Fibroblast of upper back skin (primary cell): ENCODE measurements at places on chromosomes 7 and 10.
A peak's percentile ranks its signal among the peaks of the same experiment; 100 is the strongest.

GRCh38 chr7:145265180-145265579 lies 429.3 kb upstream of the TPK1 start:
- no peak for DNase-seq

DNA sequence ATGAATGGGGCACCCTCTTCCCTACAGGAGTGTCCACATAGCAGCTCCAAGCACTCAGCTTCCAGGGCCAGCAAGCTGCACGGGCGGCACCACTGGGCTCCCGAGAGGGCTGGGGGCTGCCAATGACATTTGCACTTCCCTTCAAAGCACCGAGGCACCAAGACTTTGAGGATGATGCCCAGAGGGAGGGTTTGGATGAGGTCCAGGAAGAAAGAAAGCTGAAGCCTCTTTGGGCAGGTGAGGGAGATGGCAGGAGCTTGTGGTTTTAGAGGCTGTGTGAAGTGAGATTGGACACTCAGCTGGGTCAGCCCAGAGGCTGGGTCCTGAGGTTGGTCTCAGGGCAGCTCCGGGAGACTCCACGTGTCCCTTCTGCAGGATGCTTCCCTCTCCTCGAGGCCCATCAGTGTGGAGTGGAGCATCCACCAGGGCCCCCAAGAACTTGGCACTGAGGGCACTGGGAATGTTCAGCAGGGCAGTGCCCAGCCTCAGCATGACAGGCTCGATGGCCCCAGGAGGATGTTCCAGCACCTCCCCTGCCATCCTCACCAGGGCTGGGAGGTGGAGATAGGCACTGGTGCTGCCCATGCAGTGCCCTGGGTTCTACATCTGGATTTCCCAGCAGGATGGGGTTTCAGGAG lies 54.9 kb upstream of the IGFBP3 start:
- no peak for DNase-seq

DNA sequence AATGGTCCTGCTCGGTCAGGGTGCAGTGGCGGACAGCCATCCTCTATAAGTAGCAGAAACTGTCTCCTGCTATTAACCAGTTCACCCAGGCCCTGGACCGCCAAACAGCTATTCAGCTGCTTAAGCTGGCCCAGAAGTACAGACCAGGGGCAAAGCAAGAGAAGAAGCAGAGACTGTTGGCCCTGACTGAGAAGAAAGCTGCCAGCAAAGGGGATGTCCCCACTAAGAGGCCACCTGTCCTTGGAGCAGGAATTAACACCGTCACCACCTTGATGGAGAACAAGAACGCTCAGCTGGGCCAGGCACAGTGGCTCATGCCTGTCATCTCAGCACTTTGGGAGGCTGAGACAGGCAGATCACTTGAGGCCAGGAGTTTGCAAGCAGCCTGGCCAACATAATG lies 5.6 kb upstream of the NSUN5 start:
- DNase-seq: no peak

- peak; percentile 72 for DNase-seq
Measured at GRCh38 chr10:93461109-93461806, 20.9 kb downstream of the MYOF start.

DNA sequence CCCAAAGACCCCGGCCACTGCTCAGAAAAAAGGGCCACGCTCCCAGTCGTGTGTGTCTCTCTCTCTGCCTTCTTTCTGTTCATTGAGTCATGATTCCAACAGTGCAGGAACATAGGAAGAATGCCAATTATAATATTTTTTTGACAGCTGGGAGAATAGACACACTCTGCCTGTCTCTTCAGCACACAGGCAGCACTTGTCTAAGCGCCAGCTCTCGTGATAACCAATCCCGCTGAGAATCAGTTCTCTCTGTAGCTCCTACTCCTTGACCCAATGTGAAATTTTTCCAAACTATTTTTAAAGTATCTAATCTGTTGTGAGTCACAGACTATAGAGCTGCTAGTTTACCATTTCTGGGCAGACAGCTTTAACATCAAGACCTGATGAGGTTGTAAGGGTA lies 145.7 kb upstream of the RHEB start:
- DNase-seq: peak; percentile 97

- no peak for DNase-seq
Measured at GRCh38 chr10:79305515-79305914, 41.8 kb upstream of the PPIF start.

DNA sequence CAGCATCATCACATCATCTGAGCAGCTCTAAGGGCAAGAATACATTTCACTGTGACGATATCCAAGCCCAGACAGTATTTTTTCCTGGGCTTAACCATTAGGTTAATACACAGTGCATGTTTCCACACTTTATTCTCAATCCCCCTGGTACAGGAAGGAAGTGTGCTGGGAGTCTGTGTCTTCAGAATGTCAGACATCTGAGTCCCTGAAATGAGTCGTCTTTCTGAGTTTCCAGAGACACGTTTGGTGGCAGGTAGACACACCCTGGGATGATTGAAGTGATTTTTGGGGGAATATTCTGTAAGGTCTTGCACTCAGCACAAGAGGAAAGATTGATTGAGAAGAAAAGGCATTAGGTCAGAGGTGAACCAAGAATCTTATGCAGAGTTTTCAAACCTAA lies 13.1 kb upstream of the SHH start:
- DNase-seq: no peak

GRCh38 chr7:117654780-117655179 lies 175.0 kb downstream of the CFTR start:
- DNase-seq: no peak

DNA sequence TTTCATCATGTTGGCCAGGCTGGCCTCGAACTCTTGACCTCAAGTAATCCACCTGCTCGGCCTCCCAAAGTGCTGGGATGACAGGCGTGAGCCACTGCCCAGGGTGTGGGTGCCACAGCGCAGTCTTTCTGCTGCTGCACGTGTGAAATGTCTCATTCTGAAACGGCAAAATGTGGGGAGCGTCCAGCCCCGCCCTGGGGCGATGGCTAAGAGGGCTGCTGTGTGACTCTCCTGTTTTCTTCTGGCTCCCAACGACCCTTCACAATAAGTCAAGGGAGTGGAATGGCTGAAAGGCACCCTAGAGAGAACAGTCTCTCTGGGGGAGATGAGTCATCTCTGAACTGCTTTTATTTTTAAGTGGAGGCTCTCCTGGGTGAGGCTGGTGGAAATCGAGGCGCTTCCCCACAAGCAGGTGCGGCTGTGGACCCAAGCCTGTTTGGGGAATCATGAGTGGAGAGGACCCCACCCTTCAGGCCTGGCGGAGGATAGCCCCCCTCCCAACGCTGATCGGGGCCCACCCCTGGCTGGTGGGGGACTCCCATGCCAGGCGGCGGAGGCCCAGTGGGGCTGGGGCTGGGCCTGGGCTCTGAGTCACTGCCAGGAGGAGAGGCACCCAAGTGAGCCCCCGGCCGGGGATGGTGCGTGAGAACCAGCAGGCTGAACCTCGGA lies 18.0 kb downstream of the ADAP1 start:
- DNase-seq: no peak

DNA sequence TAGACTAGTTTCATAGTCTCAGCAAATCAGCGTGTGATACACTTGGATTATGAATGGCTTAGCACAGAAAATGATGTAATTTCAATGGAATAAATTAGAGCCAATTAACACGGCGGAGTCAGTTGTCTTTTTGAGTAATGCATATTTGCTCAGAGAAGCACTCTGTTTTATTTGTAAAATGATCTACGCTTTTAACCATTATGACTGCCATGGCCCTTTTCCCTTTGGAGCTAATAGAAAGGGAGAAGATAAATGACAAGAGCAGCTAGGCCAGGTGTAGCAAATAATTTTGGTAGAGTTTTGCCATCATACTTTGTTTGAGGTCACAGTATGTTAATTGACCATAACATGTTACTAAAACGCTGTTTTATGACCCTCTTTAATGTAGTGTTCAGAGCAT lies 86.8 kb downstream of the GPR158 start:
- DNase-seq: no peak

DNA sequence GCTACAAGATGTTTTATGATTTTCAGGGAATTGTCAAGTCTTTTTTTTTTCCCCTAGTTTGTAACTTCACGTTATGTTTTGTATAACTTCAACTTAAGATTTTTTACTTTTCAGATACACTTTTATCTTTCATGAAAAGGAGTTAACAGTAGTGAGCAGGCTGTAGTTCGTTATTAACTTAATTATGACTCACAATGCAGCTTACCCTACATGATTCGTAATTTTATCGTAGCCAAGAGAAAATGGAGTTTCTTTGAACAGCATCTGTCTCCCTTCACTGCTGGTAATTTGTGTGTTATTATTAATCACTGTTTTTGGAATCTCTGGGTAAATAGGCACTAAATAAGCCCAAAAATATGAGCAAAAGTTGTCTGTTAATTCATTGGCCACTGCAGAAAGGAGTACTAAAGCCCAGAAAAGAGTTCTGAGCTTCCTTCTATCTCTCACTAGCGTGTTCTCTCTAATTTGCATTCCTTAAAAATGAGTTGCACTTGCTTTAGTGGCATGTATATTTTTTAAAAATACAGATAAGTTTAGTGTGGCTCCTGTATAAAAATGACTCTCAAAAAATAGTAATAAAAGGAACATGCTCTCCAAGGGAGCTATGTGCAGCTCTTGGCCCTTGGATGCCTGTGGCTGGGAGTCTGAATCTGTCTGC lies 36.1 kb downstream of the RALA start:
- peak; percentile 17 for DNase-seq
